ENCODE measurements at places on chromosomes 7 and 10. TPM values are rescaled to one million over a fixed set of nuclear protein-coding genes. Genes with fewer than 3 reads are reported as not detected.

The DNAJB12 gene
- 19.6 TPM for total RNA-seq

The FUOM gene
- 12.1 TPM for total RNA-seq

The ABCC2 gene
- total RNA-seq: 1.1 TPM

The ACSM6 gene
- total RNA-seq: not detected

The CFAP46 gene
- total RNA-seq: 0.22 TPM

The ZNF853 gene
- total RNA-seq: 7.2 TPM

The WDR86 gene
- total RNA-seq: 3.4 TPM

The LRRC4 gene
- total RNA-seq: 2.0 TPM

The SNCG gene
- total RNA-seq: 7.4 TPM
